Activated naive CD8-positive, alpha-beta T cell treated with anti-CD3 and anti-CD28 coated beads, Interleukin-2, amount 10 ng/mL, durations not matched to agents 7 days and 5 days (primary cell): ENCODE measurements at places on chromosomes 7 and 10. TPM values are rescaled to one million over a fixed set of nuclear protein-coding genes. Genes with fewer than 3 reads are reported as not detected.

The HTR7 gene
- total RNA-seq = 0.14 TPM

GRCh38 chr7:55546814-55547213, 25.5 kb downstream of the VOPP1 start:
- peaks cover 14% of the 10 kb centered on the region for H3K36me3 ChIP-seq
- no peaks in the 10 kb centered on the region for H3K27me3 ChIP-seq
- H3K4me3 ChIP-seq = no peak overlapping the region
- no peak for DNase-seq
- peaks cover 8% of the 10 kb centered on the region for H3K4me1 ChIP-seq
- H3K27ac ChIP-seq = no peak overlapping the region

DNA sequence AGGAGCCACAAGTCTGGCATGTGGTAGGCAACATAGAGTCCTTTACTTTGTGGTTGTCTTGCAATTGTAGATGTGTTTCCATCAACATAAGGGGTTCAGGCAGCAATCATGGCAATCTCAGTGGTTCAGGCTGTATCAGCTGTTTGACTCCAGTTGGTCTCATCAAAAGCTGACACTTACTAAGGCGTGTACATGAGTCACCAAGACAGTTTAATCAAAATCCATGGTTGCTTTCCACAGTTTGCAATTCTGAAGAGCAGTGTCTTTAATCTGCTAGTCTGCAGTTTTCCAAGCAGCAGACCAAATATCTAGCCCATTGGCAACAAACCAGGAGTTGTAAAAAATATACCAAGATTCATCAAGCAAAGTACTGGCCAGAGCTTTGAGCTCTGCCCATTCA, 210.2 kb downstream of the MDFIC start:
- peaks cover 3% of the 10 kb centered on the region for H3K27me3 ChIP-seq
- H3K4me3 ChIP-seq = no peak overlapping the region
- no peak overlapping the region for H3K27ac ChIP-seq
- DNase-seq = no peak

The AKAP9 gene
- total RNA-seq = 50.9 TPM

- H3K4me1 ChIP-seq = peaks cover 8% of the 10 kb centered on the region
- H3K4me3 ChIP-seq = no peak overlapping the region
- H3K27me3 ChIP-seq = peaks cover 7% of the 10 kb centered on the region
- no peak overlapping the region for H3K27ac ChIP-seq
- H3K36me3 ChIP-seq = no peaks in the 10 kb centered on the region
- DNase-seq = no peak
These were observed 8.9 kb downstream of the SFTPD start for GRCh38 chr10:79939969-79940368.

DNA sequence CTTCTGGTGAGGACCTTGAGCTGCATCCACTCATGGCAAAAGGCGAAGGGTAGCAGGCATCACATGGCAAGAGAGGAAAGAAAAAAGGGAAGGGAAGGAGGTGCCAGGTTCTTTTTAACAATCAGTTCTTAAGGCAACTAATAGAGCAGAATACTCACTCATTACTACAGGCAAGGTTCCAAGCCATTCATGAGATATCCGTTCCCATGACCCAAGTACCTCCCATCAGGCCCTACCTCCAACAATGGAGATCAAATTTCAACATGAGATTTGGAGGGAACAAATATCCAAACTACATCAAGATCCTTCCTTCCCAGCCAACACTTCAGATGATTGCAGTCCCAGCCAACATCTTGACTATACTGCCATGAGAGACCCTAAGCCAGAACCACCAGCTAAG, 38.9 kb upstream of the YAE1 start:
- peaks cover 24% of the 10 kb centered on the region for H3K27me3 ChIP-seq
- no peaks in the 10 kb centered on the region for H3K36me3 ChIP-seq
- no peaks in the 10 kb centered on the region for H3K4me1 ChIP-seq
- no peak overlapping the region for H3K27ac ChIP-seq
- no peak overlapping the region for H3K4me3 ChIP-seq
- no peak for DNase-seq

The ABI1 gene
- total RNA-seq = 54.5 TPM

DNA sequence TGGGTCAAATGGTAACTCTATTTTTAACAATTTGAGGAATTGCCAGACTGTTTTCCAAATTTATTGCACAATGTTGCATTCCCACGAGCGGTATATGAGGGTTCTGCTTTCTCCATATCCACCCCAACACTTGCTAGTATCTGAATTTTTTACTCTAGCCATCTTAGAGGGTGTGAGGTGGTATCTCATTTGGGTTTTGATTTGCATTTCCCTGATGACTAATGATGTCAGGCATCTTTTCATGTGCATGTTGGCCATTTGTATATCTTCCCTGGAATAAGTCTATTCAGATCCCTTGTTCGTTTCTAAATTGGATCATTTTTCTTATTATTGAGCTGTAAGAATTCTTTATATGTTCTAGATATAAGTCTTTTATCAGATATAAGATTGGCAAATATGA, 97.7 kb downstream of the TPK1 start:
- no peak for DNase-seq
- no peaks in the 10 kb centered on the region for H3K36me3 ChIP-seq
- no peak overlapping the region for H3K4me3 ChIP-seq
- no peaks in the 10 kb centered on the region for H3K27me3 ChIP-seq
- H3K4me1 ChIP-seq = peaks cover 3% of the 10 kb centered on the region

GRCh38 chr10:92405419-92405924, 114.5 kb downstream of the MARCHF5 start:
- no peak overlapping the region for H3K4me3 ChIP-seq
- no peaks in the 10 kb centered on the region for H3K4me1 ChIP-seq
- H3K27me3 ChIP-seq = peaks cover 4% of the 10 kb centered on the region
- no peak for DNase-seq
- H3K27ac ChIP-seq = no peak overlapping the region

The ANKRD1 gene
- not detected for total RNA-seq

- peak within 1 kb of the TSS; percentile 93 for H3K4me3 ChIP-seq
- DNase-seq = peak; percentile 99
- no peaks in the 10 kb centered on the region for H3K27me3 ChIP-seq
These were observed at the start of gene MTG1 for GRCh38 chr10:133394064-133394663. Gene MTG1 (plus strand): TSS chr10:133394157. CDS start chr10:133394221, 64 bp downstream.

DNA sequence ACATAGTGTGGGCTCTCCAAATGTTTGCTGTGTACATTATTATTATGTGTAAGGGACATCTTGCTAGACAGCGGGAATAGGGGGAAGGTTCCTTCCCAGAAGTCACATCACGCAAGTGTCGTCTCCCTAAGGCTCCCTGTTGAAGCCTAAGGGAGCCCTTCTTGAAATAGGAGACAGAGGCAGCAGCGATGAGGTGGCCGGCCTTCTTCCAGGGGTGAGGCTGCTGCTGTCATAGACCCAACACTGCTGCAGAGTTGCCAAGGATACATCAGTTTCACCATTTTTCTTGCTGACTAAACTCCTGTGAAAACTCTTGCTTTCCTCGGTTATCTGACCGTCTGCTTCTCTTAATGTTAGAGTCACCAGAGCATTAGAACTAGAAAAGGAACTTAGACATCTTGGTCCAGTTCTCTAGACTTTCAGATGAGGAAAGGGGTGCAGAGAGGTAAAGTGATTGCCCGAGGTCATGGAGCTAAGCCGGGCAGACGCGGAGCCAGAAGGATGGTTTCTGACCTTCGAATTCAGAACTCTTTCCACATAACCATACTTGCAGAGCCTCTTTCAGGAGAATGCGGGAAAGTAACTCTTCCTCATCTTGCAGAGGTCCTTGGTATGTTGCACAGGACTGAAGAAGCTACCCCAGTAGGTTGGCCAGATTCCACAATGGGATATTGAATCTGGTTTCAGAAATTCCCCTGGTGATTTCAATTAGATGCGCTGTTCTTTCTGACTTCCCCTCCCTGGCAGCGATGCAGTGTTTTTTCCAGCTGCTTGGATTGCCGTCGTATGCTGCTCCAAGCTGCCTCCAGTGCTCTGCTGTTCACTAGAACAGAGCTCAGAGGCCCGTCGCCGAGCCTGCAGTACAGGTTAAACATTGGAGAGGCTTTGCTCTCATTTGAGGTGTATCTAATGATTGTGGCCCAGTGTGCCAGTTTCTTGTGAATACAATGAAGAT, 217.1 kb downstream of the CAMK1D start:
- DNase-seq = no peak
- no peaks in the 10 kb centered on the region for H3K36me3 ChIP-seq
- no peaks in the 10 kb centered on the region for H3K27me3 ChIP-seq
- no peak overlapping the region for H3K27ac ChIP-seq
- peaks cover 3% of the 10 kb centered on the region for H3K4me1 ChIP-seq

DNA sequence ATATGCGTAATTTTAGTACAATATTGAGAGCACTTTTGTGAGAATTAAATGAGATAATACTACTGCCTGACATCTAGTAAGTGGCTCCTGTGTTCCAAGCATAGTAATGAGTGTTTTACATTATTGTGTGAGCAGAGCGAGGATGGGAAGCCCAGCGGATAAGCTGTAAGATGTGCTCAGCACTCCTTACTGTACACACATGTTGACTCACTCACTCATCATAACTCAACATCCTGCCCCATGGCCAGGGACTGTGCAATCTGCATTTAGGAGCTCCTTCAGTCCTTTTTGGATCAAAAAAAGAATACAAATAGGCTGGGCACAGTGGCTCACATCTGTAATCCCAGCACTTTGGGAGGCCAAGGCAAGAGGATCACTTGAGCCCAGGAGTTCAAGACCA, 72.9 kb upstream of the NEBL start:
- no peak overlapping the region for H3K27ac ChIP-seq
- no peak overlapping the region for H3K4me3 ChIP-seq
- no peaks in the 10 kb centered on the region for H3K27me3 ChIP-seq
- no peaks in the 10 kb centered on the region for H3K36me3 ChIP-seq
- DNase-seq = no peak
- no peaks in the 10 kb centered on the region for H3K4me1 ChIP-seq

- peaks cover 3% of the 10 kb centered on the region for H3K27me3 ChIP-seq
- no peak overlapping the region for H3K4me3 ChIP-seq
- peaks cover 15% of the 10 kb centered on the region for H3K4me1 ChIP-seq
- H3K27ac ChIP-seq = no peak overlapping the region
These were observed 10.9 kb downstream of the DNMBP start for GRCh38 chr10:99998889-99999288.

- H3K4me1 ChIP-seq = peaks cover 2% of the 10 kb centered on the region
- no peak overlapping the region for H3K4me3 ChIP-seq
- H3K27me3 ChIP-seq = no peaks in the 10 kb centered on the region
These were observed 48.0 kb upstream of the KMT2E start for GRCh38 chr7:104966022-104966421.

DNA sequence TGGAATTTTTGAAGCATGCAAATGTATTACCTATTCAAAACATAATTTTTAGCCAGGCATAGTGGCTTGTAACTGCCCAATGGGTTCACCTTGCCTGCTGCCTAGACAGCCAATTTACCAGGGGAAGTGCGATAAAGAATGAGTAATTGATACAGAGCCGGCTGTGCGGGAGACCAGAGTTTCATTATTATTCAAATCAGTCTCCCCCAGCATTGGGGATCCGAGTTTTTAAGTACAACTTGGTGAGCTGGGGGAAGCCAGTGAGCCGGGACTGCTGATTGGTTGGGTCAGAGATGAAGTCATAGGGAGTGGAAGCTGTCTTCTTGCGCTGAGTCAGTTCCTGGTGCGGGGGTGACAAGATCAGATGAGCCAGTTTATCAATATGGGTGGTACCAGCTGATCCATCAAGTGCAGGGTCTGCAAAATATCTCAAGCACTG, 29.1 kb upstream of the NRBF2 start:
- H3K4me3 ChIP-seq = no peak overlapping the region
- H3K4me1 ChIP-seq = no peaks in the 10 kb centered on the region

- no peak overlapping the region for H3K27ac ChIP-seq
- H3K36me3 ChIP-seq = no peaks in the 10 kb centered on the region
- no peak for DNase-seq
- peaks cover 3% of the 10 kb centered on the region for H3K4me1 ChIP-seq
- peaks cover 5% of the 10 kb centered on the region for H3K27me3 ChIP-seq
- no peak overlapping the region for H3K4me3 ChIP-seq
These were observed 38.4 kb downstream of the PTPRE start for GRCh38 chr10:127945341-127945758.

DNA sequence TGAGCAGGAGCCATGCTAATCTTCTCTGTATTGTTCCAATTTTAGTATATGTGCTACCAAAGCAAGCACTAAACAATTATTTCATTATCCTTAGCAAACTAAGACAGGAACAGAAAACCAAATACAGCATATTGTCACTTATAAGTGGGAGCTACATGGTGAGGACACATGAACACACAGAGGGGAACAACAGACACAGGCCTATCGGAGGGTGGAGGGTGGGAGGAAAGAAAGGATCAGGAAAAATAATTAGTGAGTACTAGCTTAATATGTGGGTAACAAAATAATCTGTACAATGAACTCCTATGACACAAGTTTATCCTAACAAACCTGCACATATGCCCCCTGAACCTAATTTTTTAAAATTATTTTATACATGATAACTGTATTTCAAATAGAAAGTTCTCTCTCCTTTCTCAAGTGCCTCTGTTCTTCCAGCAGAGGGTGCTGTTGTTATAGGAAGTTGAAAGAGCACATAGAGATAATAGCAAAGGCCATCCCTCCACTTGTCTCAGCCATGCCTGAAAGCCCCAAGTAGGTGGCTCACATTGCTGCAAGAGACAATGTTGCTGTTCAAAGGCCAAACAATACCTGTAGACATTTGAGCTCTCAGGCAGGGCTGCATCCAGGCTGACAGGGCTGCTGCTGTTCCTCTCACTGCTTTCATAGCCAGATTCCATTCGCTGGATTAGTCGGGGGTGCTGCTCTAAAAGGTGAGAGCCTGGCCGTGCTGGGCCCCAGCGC, 33.4 kb upstream of the PPP3CB start:
- H3K27me3 ChIP-seq = no peaks in the 10 kb centered on the region
- H3K27ac ChIP-seq = no peak overlapping the region
- peak; percentile 39 for DNase-seq
- H3K4me1 ChIP-seq = peaks cover 1% of the 10 kb centered on the region
- H3K36me3 ChIP-seq = no peaks in the 10 kb centered on the region

The TPK1 gene
- 21.0 TPM for total RNA-seq

The OR2A12 gene
- total RNA-seq = not detected

DNA sequence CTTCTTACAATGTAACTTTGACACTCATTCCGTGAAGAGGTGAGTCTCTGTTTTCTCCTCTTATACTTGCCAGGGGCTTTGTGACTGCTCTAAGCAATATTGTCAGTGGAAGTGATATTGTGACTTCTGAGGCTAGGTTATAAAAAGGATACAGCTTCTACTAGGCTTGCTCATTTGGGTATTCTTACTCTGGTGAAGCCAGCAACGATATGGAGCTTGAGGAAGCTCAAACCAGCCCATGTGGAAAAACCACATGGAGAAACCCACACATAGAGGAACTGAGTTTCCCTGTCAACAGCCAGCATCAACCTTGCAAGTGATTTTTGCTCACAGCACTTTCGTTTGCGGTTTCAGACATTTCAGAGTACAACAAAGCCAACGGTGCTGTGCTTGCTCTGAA, 149.6 kb upstream of the SEMA3E start:
- no peak for DNase-seq
- no peak overlapping the region for H3K4me3 ChIP-seq

DNA sequence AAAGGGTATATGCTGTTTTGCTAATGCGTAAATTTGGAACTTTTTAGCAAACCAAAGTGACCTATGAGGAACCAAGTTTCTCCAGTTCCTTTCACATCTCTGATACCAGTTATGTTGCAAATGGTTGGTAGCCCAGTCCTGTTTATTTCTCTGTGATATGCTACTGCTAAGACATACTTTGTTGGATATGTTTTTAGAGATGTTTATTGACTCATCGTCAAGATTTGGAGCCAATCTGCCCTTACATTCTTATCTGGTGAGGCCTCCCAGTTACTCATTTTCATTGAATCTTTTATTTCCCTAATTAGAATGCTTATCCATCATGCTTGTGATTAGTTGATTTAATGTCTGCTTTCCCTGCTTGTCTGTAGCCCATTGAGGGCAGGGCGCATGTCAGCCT, 58.9 kb downstream of the LRGUK start:
- no peaks in the 10 kb centered on the region for H3K4me1 ChIP-seq
- DNase-seq = no peak
- H3K4me3 ChIP-seq = no peak overlapping the region
- H3K36me3 ChIP-seq = no peaks in the 10 kb centered on the region
